Breast epithelium (tissue), 4 donors: ENCODE measurements at places on chromosomes 2 and 18.

- DNase-seq, result no peak
- no peaks in the 10 kb centered on the region for H3K36me3 ChIP-seq
- H3K27me3 ChIP-seq, result no peaks in the 10 kb centered on the region
- H3K4me1 ChIP-seq, result no peaks in the 10 kb centered on the region
Measured at GRCh38 chr2:191758518-191759507, 80.9 kb downstream of the NABP1 start.

GRCh38 chr2:163733301-163733938 lies 2.4 kb downstream of the FIGN start:
- no peak for DNase-seq
- peaks cover 4% of the 10 kb centered on the region for H3K4me1 ChIP-seq
- no peaks in the 10 kb centered on the region for H3K27me3 ChIP-seq
- no peaks in the 10 kb centered on the region for H3K36me3 ChIP-seq
- H3K4me3 ChIP-seq, result peak overlapping the region; percentile 62
- H3K27ac ChIP-seq, result peak overlapping the region; percentile 41

GRCh38 chr18:63844254-63844653 lies 43.3 kb upstream of the SERPINB2 start:
- H3K4me3 ChIP-seq, result no peak overlapping the region
- H3K36me3 ChIP-seq, result no peaks in the 10 kb centered on the region
- DNase-seq, result no peak
- H3K4me1 ChIP-seq, result no peaks in the 10 kb centered on the region
- H3K27ac ChIP-seq, result no peak overlapping the region
- no peaks in the 10 kb centered on the region for H3K27me3 ChIP-seq

- H3K4me3 ChIP-seq, result no peak overlapping the region
- no peaks in the 10 kb centered on the region for H3K27me3 ChIP-seq
Measured at GRCh38 chr18:48806551-48807261, 144.1 kb downstream of the SMAD7 start.

DNA sequence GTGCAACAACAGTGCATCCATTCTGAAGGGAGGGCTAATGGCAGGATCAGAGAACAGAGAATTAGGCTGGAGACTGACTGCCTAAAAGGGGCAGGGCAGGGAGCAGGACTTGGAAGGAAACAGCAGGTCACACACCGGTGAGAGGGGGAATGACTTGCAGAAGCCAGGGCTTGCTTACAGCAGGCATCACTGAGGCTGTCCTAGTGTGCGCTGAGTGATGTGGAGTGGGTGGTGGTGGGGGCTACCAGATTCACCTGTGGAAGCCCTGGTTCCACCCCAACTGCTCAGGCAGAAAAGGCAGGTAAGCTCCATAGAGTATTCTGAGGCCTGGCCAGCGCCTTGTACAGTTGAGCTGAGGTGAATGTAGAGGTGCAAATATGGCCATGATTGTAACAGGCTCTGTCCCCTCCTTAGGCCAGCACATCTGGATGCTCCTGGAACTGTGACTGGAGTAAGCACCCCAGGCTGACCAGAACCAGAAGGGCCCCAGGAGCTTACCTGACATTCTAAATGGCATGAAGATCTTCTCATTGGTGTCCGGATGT lies 49.4 kb downstream of the SFXN5 start:
- DNase-seq, result no peak
- H3K4me3 ChIP-seq, result no peak overlapping the region
- H3K36me3 ChIP-seq, result no peaks in the 10 kb centered on the region
- H3K27me3 ChIP-seq, result no peaks in the 10 kb centered on the region
- no peaks in the 10 kb centered on the region for H3K4me1 ChIP-seq
- H3K27ac ChIP-seq, result no peak overlapping the region

DNA sequence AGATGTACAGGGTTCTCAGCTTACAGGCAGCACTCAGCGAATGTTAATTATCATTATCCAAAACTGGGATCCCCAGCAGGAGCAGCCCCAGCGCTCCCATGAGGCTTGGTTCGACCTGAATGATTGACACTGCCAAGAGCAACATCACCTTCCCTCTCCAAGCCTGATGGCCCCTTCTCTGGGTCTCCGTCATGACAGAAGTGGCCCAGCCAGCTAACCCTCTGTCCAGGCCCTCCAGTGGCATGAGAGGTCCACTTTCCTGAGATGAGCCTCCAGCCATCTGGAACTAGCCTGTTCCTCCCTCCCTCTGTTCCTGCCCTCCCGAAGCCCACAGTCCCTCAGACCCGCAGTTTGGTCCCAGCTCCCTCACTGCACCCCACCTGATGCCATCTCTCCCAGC lies 97.0 kb upstream of the RAB6C start:
- H3K4me1 ChIP-seq, result peaks cover 4% of the 10 kb centered on the region
- no peak overlapping the region for H3K27ac ChIP-seq
- H3K27me3 ChIP-seq, result no peaks in the 10 kb centered on the region
- no peak for DNase-seq
- no peaks in the 10 kb centered on the region for H3K36me3 ChIP-seq

- no peak overlapping the region for H3K4me3 ChIP-seq
- H3K36me3 ChIP-seq, result no peaks in the 10 kb centered on the region
- no peak for DNase-seq
- H3K27me3 ChIP-seq, result no peaks in the 10 kb centered on the region
- H3K4me1 ChIP-seq, result no peaks in the 10 kb centered on the region
Measured at GRCh38 chr18:57469884-57470283, 34.7 kb downstream of the ONECUT2 start.

- H3K4me3 ChIP-seq, result peak overlapping the region; percentile 77
- H3K4me1 ChIP-seq, result no peaks in the 10 kb centered on the region
- no peak for DNase-seq
Measured at GRCh38 chr2:85754313-85755095, 713 bp downstream of the ATOH8 start.

DNA sequence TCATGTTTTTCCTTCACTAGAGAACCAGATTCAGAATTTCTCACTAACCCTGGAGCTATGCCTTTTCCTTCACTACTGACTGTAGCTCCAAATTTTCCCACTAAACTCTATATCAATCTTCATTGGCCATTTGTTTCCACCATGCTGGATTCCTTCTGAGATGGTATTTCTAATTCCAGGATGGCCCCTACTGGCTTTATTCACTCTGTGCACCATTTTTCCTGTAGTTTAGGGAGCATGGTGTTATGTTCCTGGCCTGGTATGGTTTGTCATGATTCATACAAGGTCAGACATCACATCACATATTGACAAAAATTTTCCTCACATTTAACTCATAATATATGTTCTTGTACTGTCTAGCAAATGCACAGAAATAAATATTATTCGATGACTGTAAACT lies 229.2 kb upstream of the TFPI start:
- H3K4me1 ChIP-seq, result no peaks in the 10 kb centered on the region
- DNase-seq, result no peak
- H3K27me3 ChIP-seq, result no peaks in the 10 kb centered on the region

GRCh38 chr18:38297910-38298309 lies 732.3 kb upstream of the CELF4 start:
- no peak overlapping the region for H3K27ac ChIP-seq
- no peak for DNase-seq
- H3K27me3 ChIP-seq, result no peaks in the 10 kb centered on the region
- no peak overlapping the region for H3K4me3 ChIP-seq
- no peaks in the 10 kb centered on the region for H3K4me1 ChIP-seq
- no peaks in the 10 kb centered on the region for H3K36me3 ChIP-seq

DNA sequence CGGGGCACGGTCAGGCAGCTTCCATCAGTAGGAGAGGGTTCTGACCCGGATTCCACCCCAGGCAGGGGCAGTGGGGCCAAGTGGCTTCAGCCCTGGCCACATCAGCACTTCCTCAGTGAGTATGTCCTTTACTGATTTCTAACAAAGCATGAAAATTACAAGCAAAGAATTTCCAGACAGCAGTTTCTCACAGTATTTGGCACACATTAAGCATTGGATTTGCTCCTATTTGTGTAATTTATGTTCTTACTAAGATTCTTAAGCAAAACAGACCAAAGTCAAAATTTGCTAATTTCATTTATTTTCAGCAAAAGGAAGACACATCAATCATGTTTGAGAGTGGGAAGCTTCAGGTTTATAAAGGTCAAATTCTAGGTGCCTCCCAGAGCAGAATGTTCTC lies 73.3 kb upstream of the NFATC1 start:
- no peaks in the 10 kb centered on the region for H3K4me1 ChIP-seq
- no peak overlapping the region for H3K27ac ChIP-seq
- no peak overlapping the region for H3K4me3 ChIP-seq
- H3K36me3 ChIP-seq, result no peaks in the 10 kb centered on the region
- no peak for DNase-seq
- no peaks in the 10 kb centered on the region for H3K27me3 ChIP-seq

DNA sequence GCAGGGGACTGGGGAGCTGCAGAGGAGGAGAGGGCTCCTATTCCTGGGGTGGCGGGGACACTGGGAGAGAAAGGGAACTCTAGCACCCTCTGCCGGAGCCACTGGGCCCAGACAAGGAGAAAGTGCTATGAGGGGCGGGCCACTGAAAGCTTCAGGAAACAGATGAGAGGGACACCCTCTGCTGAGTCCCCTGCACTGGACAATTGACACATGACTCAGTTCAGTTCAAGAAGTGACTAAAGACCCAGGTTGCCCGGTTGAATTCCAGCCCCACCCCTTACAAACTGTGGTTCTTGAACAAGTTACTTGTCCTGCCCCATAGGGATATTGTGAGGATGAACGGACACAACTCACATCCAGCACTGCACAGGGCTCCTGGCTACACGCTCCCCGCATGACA lies 5.0 kb downstream of the RUFY4 start:
- DNase-seq, result no peak
- H3K4me1 ChIP-seq, result no peaks in the 10 kb centered on the region
- no peaks in the 10 kb centered on the region for H3K27me3 ChIP-seq
- no peak overlapping the region for H3K4me3 ChIP-seq
- no peaks in the 10 kb centered on the region for H3K36me3 ChIP-seq
- H3K27ac ChIP-seq, result no peak overlapping the region

DNA sequence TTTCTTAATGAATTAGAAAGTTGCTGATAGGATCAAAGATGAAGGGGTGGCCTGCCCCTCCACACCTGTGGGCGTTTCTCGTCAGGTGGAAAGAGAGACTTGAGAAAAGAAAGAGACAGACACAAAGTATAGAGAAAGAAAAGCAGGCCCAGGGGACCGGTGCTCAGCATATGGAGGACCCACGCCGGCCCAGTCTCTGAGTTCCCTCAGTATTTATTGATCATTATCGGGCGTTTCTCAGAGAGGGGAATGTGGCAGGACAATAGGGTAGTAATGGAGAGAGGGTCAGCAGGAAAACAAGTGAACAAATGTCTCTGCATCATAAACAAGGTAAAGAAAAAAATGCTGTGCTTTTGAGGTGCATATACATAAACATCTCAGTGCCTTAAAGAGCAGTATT lies 144.3 kb downstream of the CCDC102B start:
- H3K27ac ChIP-seq, result no peak overlapping the region
- no peak for DNase-seq
- H3K36me3 ChIP-seq, result no peaks in the 10 kb centered on the region
- no peak overlapping the region for H3K4me3 ChIP-seq
- no peaks in the 10 kb centered on the region for H3K4me1 ChIP-seq
- H3K27me3 ChIP-seq, result no peaks in the 10 kb centered on the region

- H3K4me1 ChIP-seq, result no peaks in the 10 kb centered on the region
- H3K36me3 ChIP-seq, result no peaks in the 10 kb centered on the region
- DNase-seq, result no peak
- H3K27me3 ChIP-seq, result no peaks in the 10 kb centered on the region
- H3K4me3 ChIP-seq, result peak overlapping the region; percentile 16
Measured at GRCh38 chr2:46320141-46320567, 22.9 kb downstream of the EPAS1 start.

DNA sequence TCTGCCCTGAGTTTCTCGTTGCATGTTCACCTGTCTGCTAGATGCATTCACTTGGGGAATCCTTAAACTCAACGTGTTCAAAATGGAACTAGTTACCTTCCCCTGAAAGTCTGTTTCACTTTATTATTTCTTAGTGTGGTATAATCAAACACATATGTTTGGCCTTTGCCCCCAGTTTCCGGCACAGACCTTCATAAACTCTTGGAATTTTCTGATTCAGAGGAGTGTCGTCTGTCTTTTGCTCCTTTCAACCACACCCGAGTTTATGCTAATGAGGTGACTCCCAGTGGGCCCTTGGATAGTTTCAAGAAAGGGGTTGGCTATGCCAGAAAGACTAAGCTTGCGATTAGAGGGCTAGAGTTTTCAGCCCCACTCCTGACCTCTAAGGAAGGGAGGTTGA lies 198.9 kb downstream of the CDCA7 start:
- no peaks in the 10 kb centered on the region for H3K4me1 ChIP-seq
- H3K27ac ChIP-seq, result no peak overlapping the region
- no peaks in the 10 kb centered on the region for H3K27me3 ChIP-seq
- no peak for DNase-seq

GRCh38 chr2:9097892-9098291 lies 94.4 kb upstream of the MBOAT2 start:
- H3K27me3 ChIP-seq, result no peaks in the 10 kb centered on the region
- H3K4me3 ChIP-seq, result no peak overlapping the region
- H3K36me3 ChIP-seq, result no peaks in the 10 kb centered on the region
- no peaks in the 10 kb centered on the region for H3K4me1 ChIP-seq
- no peak overlapping the region for H3K27ac ChIP-seq

DNA sequence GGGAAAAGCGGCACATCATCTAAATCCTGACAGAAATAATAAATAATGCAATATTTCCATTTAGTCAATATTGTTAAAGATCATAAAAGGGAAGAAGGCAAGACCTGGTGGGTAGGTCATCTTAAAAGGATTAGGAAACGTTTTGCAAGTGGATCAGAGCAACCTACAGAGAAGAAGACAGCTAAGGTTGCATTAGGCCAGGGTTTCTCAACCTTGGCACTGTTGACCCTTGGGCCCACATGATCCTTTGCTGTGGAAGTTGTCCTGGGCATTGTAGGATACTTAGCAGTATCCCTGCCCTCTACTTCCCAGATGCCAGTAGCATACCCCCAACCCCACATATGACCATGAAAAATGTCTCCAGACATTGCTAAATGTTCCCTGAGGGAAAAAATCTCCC lies 55.0 kb downstream of the KLF7 start:
- H3K4me3 ChIP-seq, result no peak overlapping the region
- no peak overlapping the region for H3K27ac ChIP-seq
- DNase-seq, result no peak
- no peaks in the 10 kb centered on the region for H3K27me3 ChIP-seq
- H3K36me3 ChIP-seq, result no peaks in the 10 kb centered on the region
- H3K4me1 ChIP-seq, result no peaks in the 10 kb centered on the region

DNA sequence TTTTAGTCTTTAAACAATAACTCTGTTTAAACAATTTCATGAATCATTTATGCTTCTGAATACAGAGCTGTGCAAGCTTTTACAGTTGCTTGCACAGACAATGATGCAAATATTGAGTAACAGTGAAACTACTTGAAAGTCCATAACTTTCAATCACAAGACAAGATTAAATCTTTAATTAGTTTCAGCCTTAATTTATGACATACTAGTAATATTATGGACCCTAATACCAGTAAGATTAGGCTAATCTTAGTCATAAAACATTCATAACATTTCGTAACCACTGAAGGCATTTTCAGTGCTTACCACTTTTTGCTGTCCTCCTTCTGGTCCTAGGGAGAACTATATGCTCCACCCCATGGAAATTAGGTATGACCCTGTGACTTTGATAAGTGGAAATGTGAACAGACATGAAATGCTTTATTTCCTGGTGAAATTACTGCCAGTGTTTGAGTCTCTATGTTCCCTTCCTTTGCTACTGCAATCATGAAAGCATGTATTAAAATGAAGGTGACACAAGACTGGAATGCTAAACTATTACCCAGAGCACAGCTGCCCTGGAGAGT lies 1.8 kb upstream of the COBLL1 start:
- no peaks in the 10 kb centered on the region for H3K36me3 ChIP-seq
- no peak for DNase-seq
- H3K27ac ChIP-seq, result no peak overlapping the region
- H3K27me3 ChIP-seq, result no peaks in the 10 kb centered on the region
- H3K4me3 ChIP-seq, result no peak overlapping the region

- DNase-seq, result no peak
- no peaks in the 10 kb centered on the region for H3K36me3 ChIP-seq
- H3K27ac ChIP-seq, result no peak overlapping the region
- H3K4me3 ChIP-seq, result no peak overlapping the region
Measured at GRCh38 chr2:198518935-198519334, 714.5 kb downstream of the PLCL1 start.
